Activated CD4-positive, alpha-beta T cell treated with anti-CD3 and anti-CD28 coated beads, Interleukin-2, amount 10 ng/mL, durations not matched to agents 7 days and 5 days (primary cell): ENCODE measurements at places on chromosomes 4 and X.
A peak's percentile ranks its signal among the peaks of the same experiment; 100 is the strongest.

- no peak for DNase-seq
Observed at GRCh38 chrX:112536544-112536943, 143.2 kb downstream of the LHFPL1 start.

DNA sequence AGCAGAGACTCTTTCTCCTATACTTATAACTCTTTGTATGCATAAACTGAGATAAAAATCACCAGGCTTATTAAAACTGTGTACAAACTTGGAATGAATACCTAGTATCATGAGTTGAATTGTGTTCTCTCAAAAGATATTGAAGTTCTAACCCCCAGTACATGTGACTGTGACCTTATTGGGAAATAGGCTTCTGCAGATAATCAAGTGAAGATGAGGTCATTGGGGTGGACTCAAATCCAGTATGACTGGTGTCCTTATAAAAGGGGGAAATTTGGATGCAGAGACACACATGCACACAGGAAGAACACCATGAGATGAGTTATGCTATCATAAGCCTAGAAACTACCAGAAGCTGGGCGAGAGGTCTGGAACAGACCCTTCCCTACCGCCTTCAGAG, 26.2 kb downstream of the ZNF827 start:
- no peak for DNase-seq

- DNase-seq, result no peak
Observed at GRCh38 chrX:151724563-151725337, 8.9 kb downstream of the FATE1 start.

- no peak for DNase-seq
Observed at GRCh38 chr4:55447831-55448230, 52.1 kb downstream of the TMEM165 start.

DNA sequence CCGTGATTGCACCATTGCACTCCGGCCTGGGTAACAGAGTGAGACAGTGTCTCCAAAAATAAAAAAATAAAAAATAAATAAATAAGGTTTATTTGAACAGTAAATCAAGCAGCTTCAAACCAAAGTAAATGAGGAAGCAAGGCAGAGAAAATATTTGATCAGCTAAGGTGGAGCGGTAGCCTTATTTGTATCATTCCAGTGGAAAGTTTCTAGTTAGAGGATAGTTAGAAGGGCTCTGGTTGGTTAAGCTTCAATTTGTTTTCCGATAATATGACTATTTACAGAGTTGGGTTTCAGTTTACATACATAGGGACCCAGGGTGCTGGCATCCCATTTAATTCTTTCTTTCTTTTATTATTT, 21.8 kb upstream of the OPHN1 start:
- DNase-seq, result no peak

- no peak for DNase-seq
Observed at GRCh38 chrX:123617007-123617406, 115.8 kb downstream of the THOC2 start.

DNA sequence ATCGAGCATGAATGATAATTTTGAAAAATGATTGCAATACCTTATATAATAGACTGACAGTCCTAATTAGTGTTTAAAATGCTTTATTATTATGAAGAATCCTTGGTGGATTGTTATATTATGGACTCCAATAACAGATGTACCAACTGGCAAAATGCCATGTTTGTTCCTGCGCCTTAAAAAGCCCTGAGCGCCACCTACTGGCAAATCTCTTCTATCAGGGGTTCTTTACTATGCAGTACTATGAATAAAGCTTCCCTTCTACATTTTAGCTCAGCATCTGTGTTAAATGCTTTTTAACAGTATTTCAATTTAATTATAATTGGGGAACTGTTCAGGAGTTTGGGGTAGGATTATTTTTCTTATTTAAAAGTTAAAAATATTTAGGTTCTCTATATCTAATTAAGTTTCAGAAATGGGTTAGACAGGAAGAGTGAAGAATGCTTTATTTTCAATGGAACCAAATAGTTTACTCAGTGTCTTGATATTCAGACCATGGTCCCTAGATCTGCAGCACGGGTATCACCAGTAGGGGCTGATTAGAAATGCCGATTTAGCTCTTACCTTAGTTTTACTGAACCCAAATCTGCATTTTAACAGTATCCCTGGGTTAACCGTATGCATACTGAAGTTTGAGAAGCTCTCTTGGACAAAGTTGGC, 20.0 kb downstream of the CFAP97 start:
- peak; percentile 85 for DNase-seq

DNA sequence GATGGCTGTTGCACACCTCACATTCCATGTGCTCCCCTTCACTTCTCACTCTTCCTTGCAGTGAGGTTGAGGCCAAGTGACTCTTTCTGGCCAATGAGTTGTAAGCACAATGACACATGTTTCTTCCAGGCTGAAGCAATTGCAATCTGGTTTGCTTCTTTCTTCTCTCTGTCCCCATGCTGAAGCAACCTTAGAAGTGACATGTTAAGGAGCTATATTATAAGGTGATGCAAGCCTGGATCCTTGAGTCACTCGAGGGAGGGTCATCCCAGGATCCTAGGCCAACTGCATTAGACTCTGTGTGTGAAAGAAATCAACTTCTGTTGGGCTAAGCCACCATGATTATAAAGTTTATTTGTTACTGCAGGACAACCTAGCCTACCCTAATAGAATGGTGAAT, 45.5 kb upstream of the HS3ST1 start:
- no peak for DNase-seq

DNA sequence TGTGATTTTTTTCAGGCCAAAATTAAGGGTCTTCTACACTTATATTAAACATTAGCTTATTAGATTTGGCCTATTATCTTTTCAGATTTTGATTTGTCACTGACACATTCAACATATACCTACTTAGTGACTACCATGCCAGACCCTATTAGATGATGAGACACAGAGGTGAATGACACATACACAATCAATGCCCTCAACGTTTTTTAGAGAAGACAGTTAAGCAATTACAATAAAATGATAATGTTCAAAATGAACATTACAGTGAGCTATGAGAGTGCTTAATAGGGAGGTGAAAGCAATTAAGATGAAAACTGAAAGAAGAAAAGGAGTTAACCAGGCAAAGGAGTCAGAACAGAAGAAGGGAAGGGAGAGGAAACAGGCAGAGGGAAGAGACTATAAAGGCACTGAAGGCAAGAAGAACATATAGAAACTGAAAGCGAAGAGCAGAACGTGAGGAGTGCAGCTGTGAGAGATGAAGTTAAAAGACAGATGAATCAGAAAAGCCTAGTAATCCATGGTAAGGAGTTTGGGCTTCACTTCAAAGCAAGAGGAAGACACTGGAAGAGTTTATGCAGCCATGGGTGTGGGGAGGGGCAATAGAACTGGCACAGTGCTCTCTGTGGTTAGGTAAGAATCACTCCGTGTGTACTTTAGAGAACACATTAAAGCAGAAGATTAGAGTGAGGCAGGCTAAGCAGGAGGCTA, 119.0 kb downstream of the REELD1 start:
- peak; percentile 13 for DNase-seq

DNA sequence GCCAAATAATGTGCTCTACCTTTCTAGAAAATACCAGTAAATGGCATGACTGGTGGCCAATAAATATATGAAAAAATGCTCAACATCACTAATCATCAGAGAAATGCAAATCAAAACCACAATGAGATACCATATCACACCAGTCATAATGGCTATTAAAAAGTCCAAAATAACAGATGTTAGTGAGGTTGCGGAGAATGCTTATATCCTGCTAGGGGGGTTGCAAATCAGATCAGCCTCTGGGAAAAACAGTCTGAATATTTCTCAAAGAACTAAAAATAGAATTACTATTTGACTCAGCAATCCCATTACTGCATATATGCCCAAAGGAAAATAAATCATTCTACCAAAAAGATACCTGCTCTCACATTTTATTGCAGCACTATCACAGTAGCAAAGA, 115.1 kb downstream of the RASGEF1B start:
- DNase-seq, result no peak

DNA sequence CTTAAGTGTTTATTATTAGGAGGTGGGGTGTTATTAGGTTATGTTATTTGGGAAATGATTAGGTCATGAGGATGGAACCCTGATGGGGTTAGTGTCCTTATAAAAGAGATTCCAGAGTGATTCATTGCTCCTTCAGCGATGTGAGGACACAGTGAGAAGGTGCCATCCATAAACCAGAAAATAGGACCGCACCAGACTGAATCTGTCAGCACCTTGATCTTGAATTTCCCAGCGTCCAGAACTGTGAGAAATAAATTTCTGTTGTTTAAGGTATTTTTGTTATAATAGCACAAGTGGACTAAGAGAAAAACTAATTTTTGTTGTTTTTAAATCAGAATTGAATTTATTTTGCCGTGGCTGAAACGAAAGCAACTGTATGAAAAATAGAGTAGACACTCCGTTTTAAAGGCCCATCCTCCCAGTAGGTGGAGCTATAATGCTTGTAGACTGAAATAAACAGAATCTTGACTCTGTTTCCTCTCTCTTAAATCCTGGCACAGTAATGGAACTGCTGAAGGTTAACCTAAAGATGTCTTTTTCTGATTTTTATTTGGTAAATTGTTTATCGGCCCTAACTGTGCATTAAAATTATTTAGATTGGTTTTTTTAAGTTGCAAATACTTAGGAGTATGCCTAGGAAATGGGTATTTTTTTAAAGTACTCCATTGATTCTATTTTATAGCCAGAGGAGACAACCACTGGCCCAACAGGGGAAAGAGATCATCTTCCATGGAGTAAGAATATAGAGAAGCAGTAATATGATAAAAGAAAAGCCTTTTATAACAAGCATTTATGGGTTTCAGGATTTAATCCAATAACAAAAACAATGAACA, 133.2 kb upstream of the ADAMTS3 start:
- DNase-seq, result peak; percentile 61

GRCh38 chr4:7006411-7006810, 36.8 kb upstream of the TADA2B start:
- DNase-seq, result no peak

DNA sequence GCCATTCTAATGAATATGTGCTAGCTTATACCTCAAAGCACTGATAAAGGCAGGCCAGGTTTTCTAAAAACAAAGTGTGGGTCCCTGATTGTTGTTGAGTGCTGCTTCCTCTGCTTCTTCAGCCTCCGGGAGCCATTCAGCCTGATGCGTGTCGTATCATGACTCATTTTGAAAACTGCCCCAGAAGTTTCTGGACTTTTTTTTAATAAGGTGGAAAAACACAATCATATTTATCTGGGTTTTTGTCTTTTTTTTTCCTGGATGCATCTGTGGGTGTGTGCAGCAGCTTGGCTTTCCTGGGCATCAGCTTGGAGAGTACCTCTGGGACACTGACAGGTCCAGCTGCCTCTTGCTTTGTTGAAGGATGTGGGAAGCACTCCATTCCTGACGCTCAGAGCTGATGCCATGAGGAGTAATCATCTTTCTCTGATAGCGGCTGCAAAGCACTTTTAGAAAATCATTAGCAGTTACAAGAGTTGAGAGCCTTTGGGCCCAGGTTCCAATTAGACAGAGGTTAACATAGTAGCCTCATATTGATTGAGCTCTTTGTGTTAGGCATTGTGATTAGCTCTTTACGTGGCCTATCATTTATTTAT, 66.9 kb downstream of the PARM1 start:
- no peak for DNase-seq

GRCh38 chr4:72591547-72592454, 22.8 kb upstream of the ADAMTS3 start:
- no peak for DNase-seq

- DNase-seq, result no peak
Observed at GRCh38 chr4:159481936-159482335, 379.1 kb downstream of the RAPGEF2 start.

DNA sequence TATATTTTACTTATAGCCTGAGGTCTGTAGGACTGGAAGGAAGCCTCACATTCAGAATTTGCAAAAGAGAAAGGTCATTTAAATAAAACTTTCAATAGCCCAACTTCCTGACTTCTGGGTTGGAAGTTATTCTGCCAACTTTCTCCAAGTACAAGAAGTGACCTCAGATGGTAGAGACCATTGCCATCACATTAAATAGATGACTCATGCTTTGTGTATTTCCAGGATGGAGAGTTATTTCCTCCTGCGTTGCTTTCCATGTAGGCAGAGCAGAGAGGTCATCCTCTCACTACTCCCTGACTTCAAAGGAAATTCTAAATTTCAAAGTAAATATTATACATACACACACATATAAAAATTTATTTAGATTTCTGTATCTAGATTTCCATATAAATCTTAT, 73.0 kb upstream of the NR3C2 start:
- DNase-seq, result no peak

DNA sequence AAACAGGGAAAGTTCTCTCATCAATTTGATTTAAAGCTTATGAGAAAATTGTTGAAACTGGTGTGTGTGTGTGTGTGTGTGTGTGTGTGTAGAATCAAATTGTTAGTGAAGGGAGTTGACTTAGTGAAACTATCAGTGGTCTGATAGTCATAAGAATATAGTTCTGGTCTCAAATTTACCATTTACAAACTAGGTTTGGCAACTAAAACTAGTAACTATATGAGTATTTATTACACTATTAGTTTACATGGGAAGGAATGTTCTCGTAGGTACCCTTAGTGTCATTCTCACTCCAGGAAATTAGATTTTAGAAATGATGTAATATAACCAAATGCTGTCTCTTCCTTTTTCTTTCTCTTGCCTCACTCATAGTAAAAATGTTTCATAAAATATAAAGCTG, 11.9 kb downstream of the SULT1E1 start:
- DNase-seq, result no peak

GRCh38 chr4:37805091-37805490, 21.4 kb upstream of the PGM2 start:
- DNase-seq, result no peak

DNA sequence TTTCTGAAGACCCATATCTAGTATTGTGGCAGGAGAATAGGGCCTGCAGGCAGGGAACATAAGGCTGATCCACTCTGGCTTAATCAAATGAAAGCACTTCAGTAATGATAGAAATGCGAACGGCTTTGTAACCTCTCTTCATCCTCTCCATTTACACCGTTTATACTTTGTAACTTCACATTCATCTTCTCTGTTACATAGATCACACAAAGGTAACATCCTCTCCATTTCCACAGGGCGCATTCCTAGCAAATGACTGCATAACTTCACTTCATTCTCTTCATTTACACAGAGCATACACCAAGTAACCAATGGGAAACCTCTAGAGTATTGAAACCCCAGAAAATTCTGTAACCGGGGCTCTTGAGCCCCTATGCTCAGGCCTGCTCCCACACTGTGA, 65.5 kb upstream of the SLC34A2 start:
- no peak for DNase-seq

DNA sequence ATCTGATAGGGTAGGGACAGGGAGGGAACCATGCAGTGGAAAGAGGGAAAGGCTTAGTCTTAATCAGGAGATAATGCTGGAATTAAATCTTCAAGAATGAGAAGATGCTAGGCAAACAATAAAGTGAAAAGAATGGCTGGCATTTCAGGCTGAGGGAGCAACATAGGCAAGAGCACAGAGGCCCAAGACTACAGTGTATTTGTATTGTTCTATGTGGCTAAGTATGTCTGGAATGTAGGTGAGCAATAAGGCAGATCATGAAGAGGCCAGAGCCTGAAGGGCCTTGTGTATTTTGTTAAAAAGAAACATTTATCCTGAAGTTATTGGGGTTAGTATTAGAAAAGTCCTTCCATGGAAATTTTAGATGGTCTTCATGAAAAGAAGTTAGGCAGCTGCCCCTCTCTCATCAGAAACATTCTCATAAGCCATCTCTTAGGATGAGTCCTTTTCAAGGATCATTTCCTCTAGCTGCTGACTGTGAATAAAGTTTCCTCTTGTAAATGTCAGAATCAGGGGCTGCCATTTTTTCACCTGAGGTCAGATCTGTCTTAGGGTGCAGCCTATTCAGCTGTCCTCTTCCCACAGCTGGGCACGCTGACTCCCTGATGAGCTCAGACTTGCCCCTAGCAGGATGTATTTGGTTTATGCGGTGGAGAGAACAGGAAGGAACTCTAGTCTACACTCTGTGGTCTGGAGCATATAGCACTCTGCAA, 46.3 kb downstream of the ATP10D start:
- peak; percentile 74 for DNase-seq
